Myometrial cell (primary cell): ENCODE measurements at places on chromosomes 13 and 19. TPM values are rescaled to one million over a fixed set of nuclear protein-coding genes. Genes with fewer than 3 reads are reported as not detected.

The IL17D gene
- total RNA-seq: 0.35 and 2.9 TPM in 2 replicates

The C19orf73 gene
- 2.3 and 6.3 TPM in 2 replicates for total RNA-seq

The ZNF99 gene
- total RNA-seq: not detected in 2 replicates

The ERVK3-1 gene
- 27.1 and 40.8 TPM in 2 replicates for total RNA-seq

The MYBPC2 gene
- not detected in 2 replicates for total RNA-seq

The VSTM1 gene
- not detected in 2 replicates for total RNA-seq

The GRK1 gene
- total RNA-seq: not detected in 2 replicates

The HNRNPA1L2 gene
- 0.89 and 1.2 TPM in 2 replicates for total RNA-seq

The HS6ST3 gene
- not detected in 2 replicates for total RNA-seq

The NLRP11 gene
- total RNA-seq: not detected in 2 replicates

The NLRP4 gene
- total RNA-seq: not detected in 2 replicates

The SLC1A5 gene
- 347 and 349 TPM in 2 replicates for total RNA-seq

The NFKBIB gene
- 17.5 and 23.4 TPM in 2 replicates for total RNA-seq

The OXGR1 gene
- not detected in 2 replicates for total RNA-seq

The PNPLA6 gene
- 159 and 163 TPM in 2 replicates for total RNA-seq

The NCAN gene
- not detected in 2 replicates for total RNA-seq

The GIPC3 gene
- under 0.01 and 0.18 TPM in 2 replicates for total RNA-seq

The ATXN8OS gene
- total RNA-seq: not detected in 2 replicates

The SPRYD7 gene
- 7.8 and 8.4 TPM in 2 replicates for total RNA-seq

The C5AR1 gene
- not detected in 2 replicates for total RNA-seq

The P2RY11 gene
- total RNA-seq: under 0.01 and 4.6 TPM in 2 replicates

The NEK3 gene
- 6.2 and 6.6 TPM in 2 replicates for total RNA-seq

The SLC39A3 gene
- 34.6 and 65.7 TPM in 2 replicates for total RNA-seq

The CERS4 gene
- total RNA-seq: 8.1 and 10.1 TPM in 2 replicates

The ZNF66 gene
- 0.18 and 3.5 TPM in 2 replicates for total RNA-seq

The TPTE2 gene
- not detected in 2 replicates for total RNA-seq

The ZNF541 gene
- total RNA-seq: not detected in 2 replicates

The NCR1 gene
- not detected in 2 replicates for total RNA-seq

The ATP7B gene
- 1.6 and 2.3 TPM in 2 replicates for total RNA-seq

The TMEM190 gene
- not detected in 2 replicates for total RNA-seq

The MBD3L2 gene
- total RNA-seq: not detected in 2 replicates

The C3 gene
- total RNA-seq: 3.5 and 9.4 TPM in 2 replicates
